Effector memory CD4-positive, alpha-beta T cell (primary cell): ENCODE measurements at places on chromosomes 11 and 22.

DNA sequence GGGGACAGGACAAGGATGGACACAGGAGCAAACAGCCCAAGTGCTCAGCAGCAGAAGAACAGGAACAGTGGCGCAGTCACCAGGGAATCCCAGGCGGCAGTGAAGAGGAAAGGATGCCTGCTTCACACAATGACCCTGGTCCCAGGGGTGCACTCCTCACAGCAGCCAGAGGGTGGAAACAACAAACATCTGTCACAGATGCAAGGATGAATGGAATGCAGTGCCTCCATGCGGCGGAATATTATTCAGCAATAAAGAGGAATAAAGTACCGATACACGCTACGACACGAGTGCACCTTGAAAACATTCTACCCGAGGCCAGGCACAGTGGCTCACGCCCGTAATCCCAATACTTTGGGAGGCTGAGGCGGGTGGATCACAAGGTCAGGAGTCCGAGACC, 12.7 kb downstream of the CSNK1E start:
- DNase-seq = no peak

DNA sequence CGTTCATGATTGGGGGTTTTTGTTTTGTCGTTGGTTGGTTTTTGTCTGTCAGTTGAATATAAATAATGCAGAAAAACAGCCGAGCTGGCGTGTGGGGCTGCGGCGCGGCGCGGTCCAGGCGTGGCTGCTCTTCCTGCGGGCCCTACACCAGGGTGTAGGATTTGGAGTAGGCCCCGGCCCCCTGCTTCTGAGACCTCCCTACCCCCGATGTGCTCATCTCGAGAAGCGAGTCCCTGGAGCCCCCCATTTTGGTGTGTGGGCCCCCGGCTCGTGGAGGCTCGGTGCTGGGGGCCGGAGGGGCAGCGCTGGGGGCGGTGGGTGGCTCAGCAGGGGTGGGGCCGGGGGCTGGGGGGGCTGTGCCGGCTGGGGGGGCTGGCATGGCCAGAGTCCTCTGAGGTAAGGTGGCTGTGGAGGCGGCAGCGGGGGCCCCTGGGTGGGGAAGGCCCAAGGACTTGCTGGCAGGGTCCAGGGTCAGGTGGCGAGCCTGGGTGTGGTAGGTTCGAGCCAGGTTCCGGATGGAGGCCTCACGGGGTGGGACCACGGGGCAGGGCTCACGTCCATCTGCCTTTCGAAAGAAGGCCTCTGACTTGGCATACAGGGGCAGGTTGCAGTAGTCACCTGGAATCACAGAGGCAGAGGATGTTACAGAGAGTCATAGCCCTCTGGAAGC, 100.7 kb downstream of the CEP164 start:
- no peak for DNase-seq

GRCh38 chr11:120137187-120137610, 714 bp downstream of the TRIM29 start:
- DNase-seq = no peak

GRCh38 chr22:38139901-38140300, 29.4 kb upstream of the BAIAP2L2 start:
- no peak for DNase-seq

DNA sequence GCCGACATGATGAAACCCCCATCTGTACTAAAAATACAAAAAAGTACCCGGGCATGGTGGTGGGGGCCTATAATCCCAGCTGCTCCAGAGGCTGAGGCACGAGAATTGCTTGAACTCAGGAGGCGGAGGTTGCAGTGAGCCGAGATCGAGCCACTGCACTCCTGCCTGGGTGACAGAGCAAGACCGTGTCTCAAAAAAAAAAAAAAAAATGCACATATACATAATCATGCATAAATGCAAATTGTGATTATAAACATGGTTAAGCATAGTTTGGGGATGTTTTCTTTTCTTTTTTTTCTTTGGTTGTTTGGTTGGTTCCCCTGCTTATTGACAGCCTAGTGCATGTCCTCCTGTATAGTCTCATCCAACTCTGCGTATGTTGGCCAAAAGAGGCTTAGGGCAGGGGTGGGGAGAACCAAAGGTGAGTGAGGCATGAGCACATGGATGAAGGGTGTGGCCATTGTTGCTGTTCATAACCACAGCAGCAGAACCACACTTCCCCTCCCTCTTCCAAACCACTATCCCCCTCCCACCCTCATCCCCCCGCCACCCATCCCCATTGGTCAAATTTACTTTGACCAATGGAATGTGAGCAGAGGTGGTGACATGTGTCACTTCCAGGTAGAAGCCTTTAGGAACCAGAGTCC, 6.9 kb upstream of the VPS37C start:
- no peak for DNase-seq

DNA sequence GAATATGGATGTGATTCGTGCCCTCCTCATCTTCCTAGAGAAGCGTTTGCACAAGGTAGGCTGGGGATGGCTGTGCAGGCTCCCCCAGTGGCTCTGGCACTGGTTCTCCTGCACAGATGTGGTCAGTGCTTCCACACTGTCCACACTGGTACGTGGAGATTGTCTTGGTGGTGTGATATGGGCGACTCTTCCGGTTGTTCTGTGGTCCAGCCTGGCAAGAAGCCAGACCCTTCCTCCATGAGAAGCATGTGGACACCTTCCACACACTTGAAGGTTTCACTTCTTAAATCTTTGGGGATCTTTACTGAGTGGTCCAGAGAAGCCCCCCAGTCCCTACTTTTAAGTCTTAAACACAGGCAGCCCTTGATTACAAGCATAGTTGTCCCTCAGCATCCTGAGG, 3.8 kb downstream of the RIC8A start:
- DNase-seq = no peak

DNA sequence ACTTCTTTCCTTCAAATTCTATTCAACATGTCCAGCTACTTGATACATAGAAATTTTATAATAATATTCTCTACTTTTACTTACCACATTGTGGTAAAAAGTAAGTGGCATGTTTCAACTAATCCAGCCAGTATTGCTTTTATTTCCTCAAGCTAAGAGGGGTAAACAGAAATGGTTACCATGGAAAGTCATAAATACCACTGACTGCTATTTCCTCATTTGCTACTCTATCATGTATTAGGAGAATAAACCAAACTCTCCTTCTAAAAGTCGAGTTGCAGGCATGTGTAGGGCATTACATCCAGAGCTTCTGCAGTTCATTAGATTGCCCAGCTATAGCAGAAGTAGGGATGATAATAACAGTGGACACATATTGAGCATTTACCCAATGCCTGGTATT, 208.4 kb downstream of the MAML2 start:
- no peak for DNase-seq

DNA sequence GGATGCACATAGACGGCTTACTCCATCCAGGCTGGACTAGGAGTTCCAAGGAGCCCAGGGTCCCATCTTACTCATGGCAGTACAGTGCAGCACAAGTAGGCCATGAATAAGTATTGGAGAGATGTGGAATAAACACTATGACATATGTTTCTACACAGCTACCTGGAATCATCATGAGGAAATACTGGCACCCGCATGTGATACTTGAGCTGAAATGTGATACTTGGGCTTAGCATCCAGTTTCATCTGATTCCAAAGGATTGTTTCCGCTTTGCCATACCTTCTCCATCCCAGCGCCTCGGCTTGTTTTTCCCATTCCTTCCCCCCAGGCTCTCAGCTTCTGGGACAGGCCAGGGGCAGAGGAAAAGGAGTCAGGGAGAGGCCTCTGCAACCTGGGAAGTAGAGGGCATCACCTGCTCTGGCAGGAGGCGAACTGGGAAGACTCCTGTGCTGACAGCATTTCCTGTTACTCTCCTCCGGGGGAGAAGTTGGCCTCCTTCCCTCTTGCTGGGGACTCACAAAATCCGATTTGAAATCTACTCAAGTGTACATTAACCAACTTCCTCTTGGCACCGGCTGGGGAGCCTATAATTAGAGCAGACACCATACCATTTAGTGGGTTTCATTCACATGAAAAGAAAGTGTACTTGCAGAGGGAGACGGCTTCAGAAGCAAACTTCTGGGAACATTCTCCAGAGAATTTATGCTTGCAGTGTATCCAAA, 187.8 kb downstream of the MIAT start:
- no peak for DNase-seq

- DNase-seq = no peak
Observed at GRCh38 chr22:22033803-22034468, 51.3 kb upstream of the TOP3B start.

DNA sequence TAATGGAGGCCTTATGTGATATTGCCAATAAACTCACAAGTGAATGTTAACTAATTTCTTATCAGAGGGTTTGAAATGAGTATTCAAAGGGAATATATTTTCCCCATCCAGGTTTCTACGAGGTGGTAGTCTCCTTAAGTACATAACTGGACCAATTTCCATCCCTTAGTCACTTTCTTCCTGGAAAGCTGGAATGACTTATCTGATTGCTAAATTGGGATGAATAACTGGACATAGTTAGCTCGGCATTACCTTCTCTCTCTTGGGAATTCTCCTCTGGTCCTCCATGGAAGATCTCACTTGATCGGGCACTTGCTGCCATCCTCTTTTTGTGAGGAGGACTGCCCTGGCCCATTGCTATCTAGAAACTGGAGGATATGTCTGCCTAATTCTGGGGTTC, 109.1 kb downstream of the TRPC6 start:
- DNase-seq = no peak

- no peak for DNase-seq
Observed at GRCh38 chr22:30062259-30062658, 18.0 kb upstream of the HORMAD2 start.

DNA sequence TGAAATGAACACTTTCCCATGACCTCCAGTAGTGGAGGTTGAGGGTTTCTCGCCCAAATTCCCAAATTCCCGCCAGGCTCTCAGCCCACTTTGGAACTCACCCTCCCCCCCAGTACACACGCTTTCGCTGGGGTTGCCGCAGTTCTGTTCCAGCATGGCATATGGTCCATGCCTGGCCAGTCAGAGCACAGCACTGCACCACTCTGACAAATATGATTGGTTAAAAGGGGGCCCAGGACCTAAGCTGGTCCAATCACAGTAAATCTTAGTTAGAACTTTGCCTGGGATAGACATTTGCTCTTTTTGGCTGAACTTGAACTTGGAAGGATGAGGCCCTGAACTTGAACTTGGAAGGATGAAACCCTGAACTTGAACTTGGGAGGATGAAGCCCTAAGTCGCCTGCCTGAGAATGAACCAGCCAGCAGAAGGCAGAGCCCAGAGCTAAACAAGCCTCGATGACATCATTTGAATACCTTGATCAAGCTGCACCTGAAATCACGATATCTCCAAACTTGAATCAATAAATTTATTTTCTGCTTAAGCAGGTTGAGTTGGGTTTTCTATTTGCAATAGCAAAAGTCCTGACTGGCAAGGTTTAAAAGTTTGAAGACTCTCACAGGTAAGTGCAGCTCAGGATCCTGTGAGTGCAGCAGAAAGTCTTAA, 12.6 kb upstream of the SSTR3 start:
- no peak for DNase-seq

- DNase-seq = no peak
Observed at GRCh38 chr11:123173040-123173855, 21.8 kb downstream of the CLMP start.

GRCh38 chr11:57900320-57900719, 123.4 kb upstream of the OR9Q1 start:
- DNase-seq = no peak

DNA sequence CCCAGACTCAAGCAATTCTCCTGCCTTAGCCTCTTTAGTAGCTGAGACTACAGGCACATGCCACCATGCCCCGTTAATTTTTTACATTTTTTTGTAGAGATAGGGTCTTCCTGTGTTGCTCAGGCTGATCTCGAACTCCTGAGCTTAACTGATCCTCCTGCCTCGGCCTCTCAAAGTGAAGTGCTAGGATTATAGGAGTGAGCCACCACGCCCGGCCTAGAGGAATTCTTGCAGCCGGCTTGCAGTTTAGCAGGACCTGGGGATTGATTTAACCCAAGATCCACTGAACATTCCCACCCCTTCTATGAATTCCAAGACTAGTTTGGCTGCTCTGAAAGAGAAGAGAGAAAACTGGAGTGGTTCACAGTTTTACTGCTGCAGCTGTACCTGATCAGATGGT, 63.3 kb upstream of the TNRC6B start:
- DNase-seq = no peak

- no peak for DNase-seq
Observed at GRCh38 chr22:39289975-39290720, 29.3 kb downstream of the RPL3 start.
